AG08396 (cell line): ENCODE measurements at places on chromosomes 2 and 18.

DNA sequence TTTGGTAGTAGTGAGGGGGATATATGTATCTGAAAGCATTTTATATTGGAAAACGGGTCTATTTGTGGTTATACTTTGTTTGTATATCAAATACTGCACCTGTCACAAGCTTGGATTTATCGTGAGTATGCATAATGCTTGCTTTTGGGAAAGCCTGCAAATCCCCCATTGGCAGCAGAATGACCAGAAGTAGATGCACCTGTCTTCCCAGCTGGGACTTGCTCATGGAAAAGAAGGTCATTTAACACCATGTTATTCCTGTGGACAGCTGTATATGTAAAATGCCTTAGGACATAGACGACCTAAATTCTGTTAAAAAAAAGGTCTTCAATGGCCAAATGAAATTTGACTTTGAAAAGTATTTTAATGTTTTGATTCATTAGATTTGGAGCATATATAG lies 599.4 kb downstream of the XIRP2 start:
- no peak for DNase-seq

DNA sequence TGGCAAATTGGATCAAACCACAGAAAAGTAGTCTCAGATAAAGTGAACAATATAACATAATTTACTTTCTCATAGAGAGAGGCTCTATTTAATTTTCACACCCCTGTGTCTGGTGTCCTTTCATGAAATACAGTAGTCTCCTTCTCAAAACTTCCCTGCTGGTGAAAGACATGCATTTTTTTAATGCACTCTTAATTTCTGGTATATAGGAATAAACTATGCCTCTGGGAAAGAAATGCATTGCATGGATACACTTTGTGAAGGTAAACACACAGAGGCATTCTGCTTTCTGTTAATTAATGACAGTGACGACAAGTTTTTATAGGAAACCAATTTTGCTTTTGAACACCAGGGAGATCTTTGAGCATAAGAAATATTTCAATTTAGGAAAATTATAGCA lies 24.1 kb upstream of the TMEM178A start:
- no peak for DNase-seq

- no peak for DNase-seq
Observed at GRCh38 chr2:119715409-119716283, 36.6 kb downstream of the TMEM177 start.

GRCh38 chr2:68466361-68466777 lies 725 bp downstream of the FBXO48 start:
- DNase-seq = peak; percentile 29

- peak; percentile 31 for DNase-seq
Observed at GRCh38 chr2:85971366-85971765, 82.6 kb upstream of the ST3GAL5 start.

DNA sequence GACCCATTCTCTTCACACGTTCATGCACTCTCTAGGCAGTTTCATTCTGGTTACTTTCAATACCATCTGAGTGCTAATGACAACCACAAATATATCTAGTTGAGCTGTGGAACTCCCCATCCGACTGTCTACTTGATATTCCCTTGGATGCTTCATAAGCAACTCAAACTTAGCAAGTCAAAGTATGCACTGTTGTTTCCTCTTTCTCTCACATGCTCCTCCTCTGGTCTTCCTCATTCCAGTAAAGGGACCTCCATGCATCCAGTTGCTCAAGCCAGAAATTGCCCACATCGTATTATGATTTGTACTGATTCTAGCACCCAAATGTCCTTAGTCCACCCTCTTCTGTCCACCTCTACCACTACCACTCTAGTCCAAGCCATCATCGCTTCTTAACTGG lies 22.3 kb downstream of the SEMA4F start:
- DNase-seq = no peak

- peak; percentile 12 for DNase-seq
Observed at GRCh38 chr2:149972066-149972465, 384.5 kb upstream of the MMADHC start.

DNA sequence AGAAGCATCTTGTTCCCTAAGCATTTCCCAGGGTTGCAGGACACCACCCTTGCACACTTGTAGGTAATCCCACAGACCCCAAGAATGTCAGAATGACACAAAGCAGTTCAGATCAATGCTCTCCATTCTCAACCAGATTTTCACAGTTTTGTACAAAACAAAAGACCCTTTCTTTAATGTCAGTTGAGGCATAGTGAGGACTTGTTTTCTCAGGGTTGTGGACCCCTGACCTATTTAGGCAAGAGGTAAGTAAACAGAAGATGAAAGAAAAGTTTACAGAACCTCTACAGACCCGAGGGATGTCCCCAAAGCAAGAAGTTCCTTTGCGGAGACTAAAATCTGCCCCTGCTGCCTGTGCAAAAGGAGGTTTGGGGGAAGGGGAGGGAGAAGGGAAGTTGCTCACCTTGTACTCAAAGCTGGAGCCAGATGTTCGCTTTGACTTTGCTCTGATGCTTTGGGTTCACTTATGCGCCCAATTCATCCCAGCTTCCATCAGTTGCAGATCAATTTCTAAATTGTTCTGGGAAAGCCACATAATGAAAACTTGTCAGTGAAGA lies 635.4 kb downstream of the EPHA4 start:
- no peak for DNase-seq

GRCh38 chr2:10392951-10393639 lies 55.0 kb downstream of the ODC1 start:
- no peak for DNase-seq

GRCh38 chr2:98118852-98119251 lies 31.9 kb downstream of the VWA3B start:
- no peak for DNase-seq

DNA sequence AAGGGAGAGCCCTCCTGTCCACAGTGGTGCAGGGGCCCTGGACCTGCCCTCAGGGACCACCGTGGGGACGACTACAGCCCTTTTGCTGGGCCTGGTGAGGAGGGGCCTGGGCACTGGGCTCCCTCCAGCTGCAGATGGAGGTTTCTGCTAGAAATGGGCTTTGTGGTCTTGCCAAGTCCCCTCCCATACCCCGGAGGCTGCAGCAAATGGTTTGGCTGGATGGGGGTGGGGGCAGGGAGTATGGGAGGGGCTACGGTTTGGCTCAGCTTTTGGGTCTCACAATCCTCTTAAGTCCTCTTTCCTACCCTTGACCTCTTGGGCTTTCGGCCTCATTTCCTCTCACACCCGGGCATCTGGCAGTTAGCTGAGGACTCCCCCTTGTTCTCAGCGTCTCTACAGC lies 21.7 kb downstream of the TET3 start:
- DNase-seq = no peak

GRCh38 chr18:71682591-71682990 lies 861.6 kb downstream of the CBLN2 start:
- no peak for DNase-seq
